ENCODE measurements at places on chromosomes 1 and 21.

- DNase-seq, result no peak
These were observed 86.3 kb downstream of the PRDM16 start for GRCh38 chr1:3155056-3155925.

GRCh38 chr1:38455829-38456530 lies 403.6 kb downstream of the RRAGC start:
- no peak for DNase-seq

DNA sequence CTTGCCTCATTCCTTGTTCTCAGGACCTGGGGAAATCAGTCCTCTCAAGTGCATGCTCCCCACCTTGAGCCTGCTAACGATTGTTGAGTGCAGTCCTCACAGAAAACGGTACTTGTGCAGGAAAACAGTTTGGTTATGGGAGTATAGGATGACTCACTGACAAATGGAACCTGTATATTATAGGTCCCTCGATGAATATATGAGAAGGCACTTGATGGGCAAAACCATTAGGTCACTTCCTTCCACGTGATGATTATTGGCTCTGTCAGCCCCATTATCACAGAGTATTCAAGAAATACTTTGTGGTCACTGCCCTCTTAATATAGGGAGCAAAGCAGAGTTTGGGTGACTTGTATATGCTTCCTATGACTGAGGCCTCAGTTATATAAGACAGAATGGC lies 6.2 kb downstream of the CCDC17 start:
- no peak for DNase-seq

DNA sequence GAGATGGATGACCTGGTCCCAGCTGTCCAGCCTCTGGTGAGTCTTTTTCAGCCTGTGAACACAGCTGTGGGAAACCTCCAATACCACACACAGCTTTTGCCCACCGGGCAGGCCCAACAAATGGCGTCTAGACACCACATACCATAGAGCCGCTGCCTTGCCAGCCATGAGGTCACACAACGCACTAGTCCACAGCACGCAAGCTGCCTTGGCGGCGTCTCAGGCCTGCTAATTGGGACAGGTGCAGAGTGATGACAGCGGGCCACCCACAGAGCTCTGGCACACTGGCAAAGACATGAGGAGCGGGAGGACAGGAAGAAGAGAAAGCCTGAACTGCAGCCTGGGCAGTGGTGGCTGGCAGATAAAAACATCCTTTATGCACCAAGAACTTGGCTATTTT lies 125.5 kb downstream of the ADAMTS1 start:
- no peak for DNase-seq

- DNase-seq, result no peak
These were observed 294.2 kb downstream of the KIF26B start for GRCh38 chr1:245448975-245449431.

DNA sequence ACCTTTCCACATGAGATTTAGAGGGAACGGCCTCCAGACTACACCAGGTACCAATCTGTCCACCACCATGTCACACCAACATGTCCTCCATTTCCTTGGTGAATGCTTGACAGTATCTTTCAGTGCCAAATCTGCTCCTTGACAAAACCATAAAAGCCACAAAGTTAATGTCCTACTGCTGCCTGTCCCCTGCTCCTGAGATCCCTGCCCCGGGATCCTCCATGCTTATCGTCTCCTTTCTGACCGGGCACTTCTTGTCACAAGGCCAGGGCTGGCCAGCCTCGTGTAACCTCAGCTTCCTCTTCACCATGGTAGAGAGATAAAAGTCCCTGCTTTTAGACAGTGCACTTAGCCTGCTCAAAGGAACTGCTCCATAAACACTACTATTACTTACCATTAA lies 136.2 kb downstream of the NAV1 start:
- no peak for DNase-seq

DNA sequence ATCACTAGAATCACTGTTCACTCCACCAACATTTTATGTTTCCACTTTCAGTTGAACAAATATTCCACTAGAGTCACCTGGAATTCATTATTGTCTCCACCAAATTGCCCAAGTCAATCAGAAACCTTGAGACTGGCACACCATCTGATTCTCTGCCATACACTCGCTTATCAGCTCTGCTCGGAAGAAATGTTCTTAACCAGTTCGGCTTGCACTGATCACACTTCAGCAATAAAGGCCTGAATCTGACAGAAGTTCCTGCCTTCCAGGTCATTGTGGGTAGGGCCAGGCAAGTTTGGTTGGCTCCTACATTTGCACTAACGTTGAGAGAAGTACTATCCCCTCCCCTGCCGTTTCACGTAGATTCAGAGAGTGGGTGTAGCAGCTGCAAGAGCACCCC lies 10.0 kb downstream of the TPM3 start:
- no peak for DNase-seq

DNA sequence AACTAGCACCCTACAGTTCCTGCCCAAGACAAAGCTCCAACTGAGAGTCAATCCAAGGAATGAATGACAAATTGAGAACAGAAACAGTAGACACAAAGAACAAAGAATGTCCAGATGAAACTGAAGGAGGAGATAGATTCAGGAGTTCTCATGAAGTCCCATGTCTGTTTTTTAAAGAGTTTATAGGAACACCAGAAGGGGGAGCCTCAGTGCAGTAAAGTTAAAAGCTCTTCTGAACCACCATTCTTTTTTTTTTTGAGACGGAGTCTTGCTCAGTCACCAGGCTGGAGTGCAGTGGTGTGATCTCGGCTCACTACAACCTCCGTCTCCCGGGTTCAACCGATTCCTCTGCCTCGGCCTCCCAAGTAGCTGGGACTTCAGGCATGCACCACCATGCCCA lies 323.6 kb downstream of the MRPL39 start:
- no peak for DNase-seq

DNA sequence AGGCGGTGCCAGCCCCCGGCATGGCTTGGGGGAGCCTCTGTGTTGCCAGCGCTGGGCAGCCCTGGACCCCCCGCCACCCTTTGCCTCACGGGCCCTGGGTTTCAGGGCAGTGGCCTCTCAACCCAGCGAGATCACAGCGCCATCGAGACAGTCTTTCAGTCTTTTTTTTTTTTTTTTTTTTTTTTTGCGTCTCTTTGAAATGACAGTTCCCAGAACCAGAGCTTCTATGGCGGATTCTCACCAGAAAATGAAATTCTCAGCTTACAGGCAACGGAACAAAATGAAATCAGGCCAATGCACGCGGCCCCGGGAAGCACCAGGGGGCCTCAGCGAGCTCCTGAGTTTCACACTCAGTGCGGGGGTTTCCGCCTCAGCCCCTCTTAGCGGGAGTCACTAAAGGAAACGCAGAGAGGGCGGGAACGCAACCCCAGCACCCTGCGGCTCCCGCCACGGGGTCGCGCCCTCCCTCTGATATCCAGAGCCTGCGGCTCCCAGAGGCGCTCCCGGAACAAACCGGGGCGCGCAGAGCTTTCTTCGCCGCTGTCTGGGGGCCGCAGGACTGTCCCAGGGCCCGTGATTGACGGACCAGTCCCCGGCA lies 8.0 kb upstream of the COL6A1 start:
- no peak for DNase-seq

GRCh38 chr21:43933199-43933598 lies 68.2 kb downstream of the AGPAT3 start:
- DNase-seq, result no peak

- no peak for DNase-seq
These were observed 15.8 kb downstream of the STIL start for GRCh38 chr1:47298025-47298699.

- DNase-seq, result no peak
These were observed 15.3 kb downstream of the KRTAP10-1 start for GRCh38 chr21:44524414-44525371.

DNA sequence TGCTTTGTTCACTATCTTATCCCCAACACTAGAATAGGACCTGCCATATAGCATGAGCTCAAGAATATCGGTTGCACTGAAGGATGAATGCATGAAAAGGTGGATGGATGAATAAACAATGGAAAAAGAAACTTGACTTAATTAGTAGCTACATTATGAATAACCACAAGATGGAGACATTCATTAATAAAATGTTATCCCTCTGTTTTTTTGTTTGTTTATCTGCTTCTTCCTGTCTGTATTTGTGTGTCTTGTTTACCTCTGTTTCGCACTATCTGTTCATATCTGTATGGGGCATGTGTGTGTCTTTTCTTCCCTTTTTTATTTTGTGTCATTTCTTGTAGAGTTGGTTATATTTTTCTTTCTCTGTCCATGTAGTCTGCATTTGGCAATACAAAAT lies 1.1 kb upstream of the OR14I1 start:
- no peak for DNase-seq

DNA sequence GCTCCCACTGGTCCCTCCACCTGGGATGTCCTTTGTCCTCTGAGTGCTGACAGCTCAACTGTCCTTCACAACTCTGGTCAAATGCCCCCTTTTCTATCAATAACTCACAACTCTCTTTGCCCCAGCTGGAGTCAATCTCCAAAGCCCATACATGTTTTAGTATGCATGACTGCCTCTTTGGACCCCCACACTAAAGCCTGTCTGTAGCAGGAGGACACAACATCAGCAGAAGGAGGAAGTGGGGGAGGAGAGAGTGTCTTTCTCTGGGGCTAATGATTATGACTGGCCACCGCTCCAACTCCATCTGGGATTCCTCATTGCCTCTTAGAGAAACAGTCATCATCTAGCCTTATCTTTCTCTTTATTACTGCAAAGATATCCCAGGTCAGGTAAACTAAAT lies 186.6 kb upstream of the FGGY start:
- no peak for DNase-seq

DNA sequence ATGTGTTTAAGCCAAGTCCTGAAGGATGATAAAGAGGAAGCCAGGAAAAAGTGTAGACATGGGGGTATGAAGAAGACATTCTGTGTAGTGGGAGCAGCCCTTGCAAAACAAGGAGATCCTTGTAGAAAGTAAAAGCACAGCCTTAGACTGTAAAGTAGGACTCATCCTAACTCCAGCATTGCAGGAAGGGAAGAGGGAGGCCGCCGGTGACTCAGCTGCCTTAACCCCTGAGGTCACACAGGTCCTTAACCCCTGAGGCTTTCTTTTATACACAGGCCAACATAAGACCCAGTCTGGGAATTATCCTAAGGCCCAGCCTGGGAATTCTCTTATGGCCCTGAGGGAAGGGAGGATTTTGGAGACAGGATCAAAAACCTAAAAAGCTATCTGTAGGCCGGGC lies 18.0 kb downstream of the PGM1 start:
- no peak for DNase-seq

GRCh38 chr21:31475223-31475622 lies 131.2 kb upstream of the TIAM1 start:
- DNase-seq, result no peak

- no peak for DNase-seq
These were observed 127.3 kb upstream of the KIAA0040 start for GRCh38 chr1:175319912-175320230.

DNA sequence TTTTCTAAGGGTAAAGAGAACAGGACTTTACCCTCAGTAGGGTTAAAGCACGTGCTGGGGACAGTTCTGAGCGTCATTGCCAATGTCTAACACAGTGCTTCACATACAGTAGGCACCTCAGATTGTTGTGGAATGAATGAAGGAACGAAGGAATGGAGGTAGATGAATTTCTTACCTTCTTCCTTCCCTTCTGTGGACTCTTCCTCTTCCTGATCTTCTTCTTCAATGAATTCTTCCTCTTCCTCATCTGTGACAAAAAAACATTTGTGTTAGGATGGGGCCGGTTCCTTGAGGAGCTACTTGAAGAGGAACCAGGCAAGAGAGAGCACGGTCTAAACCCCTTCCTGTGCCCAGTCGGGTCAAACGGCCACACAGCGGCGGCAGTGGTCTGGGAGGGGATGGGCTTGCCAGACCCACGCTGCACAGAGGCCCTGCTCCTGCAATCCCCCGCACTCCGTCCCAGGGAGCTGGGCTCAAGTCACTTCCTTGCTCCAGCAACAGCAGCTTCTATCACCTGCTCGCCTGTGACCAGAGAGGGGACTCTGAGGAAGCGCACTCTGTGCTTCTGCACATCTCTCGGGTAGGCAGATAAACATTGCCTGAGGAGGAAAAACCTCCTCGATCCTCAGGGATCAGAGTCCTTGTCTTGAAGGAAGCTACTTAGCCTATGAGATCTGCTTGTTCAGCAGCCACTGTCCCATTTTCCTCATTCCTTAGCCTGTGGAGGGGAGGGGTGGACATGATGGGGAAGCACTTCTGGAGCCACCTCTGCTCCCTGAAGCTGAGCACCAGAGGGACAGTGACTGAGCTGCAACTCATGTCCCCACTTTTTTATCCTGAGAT lies 8.0 kb upstream of the SLC30A2 start:
- no peak for DNase-seq

DNA sequence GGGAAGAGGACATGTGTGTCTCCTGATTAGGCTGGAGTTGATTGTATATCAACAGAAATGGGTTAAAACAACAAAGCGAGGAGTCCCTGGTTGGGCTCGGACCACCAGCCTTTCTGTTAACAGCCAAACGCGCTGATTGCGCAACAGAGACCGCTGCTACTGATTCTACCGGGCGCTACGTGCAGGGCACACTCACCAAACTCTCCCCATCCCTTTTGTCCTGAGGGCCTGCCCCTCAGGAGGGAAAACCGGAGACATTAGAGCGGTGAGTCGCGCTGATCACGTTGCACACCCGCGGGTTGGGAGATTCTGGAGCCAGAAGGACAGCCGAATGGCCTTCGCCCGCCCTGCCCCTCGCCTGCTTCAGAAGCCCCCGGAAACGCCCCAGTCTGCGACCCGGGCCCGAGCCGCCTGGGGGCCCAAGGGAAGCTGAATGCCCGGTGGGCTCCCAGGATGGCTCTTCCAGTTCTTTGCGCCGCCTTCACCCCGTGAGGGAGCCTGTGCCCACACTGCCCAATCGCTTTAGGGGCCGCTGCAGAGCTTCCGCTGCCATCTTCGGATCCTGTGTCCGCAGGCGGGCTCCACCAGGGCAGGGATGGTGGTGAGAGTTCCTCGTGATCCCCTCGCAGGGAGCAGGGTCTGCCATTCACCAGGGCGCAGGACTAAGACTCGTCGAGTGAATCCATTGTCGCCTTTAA lies 165.4 kb upstream of the NBPF11 start:
- no peak for DNase-seq

DNA sequence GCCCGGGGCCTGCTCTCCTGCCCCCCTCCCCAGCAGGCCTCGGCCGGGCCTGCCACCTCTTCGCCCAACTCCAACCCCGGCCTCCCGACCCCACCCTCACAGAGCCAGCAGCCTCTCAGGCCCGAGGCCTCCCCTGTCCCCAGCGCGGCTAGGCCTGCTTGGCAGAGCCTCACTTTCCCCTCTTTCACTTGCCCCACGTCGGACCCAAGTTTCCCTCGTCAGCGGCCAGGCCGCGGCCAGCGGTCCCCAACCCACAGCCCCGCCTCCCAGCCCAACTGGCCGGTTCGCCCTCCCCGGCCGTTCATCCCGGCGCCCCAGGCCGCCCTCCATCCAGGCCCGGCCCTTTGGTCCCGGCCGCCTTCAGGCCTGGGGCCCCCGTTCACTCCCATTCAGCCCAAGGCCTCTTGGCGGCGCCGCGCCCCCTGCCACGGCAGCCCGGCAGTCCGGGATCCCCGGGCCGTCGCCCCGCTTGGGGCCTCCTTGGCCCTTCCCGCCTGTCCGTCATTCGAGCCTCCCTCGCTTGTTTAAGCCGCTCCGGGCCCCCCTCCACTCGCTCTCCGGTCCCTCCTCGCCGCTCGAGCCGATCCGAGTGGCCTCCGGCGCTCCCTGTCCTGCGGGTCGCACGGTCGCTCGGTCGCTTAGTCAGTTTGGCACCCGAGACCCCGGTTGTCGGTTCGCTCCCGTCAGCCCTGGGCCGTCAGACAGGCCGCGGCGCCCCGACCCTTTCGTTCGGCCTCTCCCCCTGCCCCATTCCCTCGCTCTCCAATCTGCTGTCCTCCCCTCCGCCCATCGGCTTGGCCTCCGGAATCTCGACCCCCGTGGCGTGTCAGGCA lies 1.4 kb downstream of the LRRC41 start:
- DNase-seq, result peak; percentile 9

All from NCI-H187 (cell line).